Left forelimb (tissue), 1 donor: ENCODE measurements at places on chromosomes 6 and 20.

GRCh38 chr6:25550631-25551030, 101.4 kb upstream of the SCGN start:
- DNase-seq, result no peak

- no peak for DNase-seq
These were observed 6.1 kb upstream of the RWDD1 start for GRCh38 chr6:116564921-116565872.

DNA sequence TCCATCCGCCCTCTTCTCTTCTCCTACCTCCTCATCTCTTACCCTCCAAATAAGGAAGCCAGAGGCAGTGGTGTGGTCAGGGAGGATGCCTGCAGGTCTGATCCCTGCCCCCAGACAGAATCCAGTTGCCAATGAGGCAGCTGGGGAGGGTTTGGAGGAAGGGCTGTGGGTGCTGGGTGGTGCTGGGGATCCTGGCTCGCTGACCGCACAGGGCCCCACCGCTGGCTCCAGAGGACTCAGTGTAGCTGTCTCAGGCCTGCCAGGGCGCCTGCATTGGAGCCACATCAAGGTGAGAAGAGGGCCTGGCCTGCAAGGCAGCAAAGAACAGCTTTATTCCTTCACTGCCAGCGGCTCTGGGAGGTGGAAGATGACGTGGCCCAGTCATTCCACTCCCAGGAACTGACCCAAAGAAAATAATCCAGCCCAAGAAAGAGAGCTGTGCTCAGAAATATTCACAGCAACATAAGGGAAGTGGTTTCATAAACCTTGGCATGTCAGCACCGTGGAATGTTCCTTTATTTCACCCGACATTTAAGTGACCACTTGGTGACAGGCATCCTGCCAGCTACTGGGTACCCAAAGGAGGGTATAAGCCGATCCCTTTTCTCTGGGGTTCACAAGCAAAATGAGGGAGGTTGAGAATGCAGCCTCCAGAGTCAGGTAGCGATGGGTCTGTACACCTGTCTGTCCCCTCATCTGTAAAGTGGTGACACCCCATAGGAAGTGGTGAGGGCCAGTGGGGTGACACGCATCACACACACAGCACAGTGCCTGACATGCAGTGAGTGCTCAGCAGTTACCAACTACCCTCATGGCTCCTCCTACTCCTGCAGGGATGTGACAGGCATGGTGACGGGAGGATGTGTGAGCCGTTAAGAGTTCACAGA, 125.1 kb downstream of the SNX5 start:
- DNase-seq, result no peak

GRCh38 chr6:13485303-13485702, 2.1 kb downstream of the GFOD1 start:
- no peak for DNase-seq

- DNase-seq, result no peak
These were observed 98.8 kb downstream of the MANEA start for GRCh38 chr6:95676011-95676628.

DNA sequence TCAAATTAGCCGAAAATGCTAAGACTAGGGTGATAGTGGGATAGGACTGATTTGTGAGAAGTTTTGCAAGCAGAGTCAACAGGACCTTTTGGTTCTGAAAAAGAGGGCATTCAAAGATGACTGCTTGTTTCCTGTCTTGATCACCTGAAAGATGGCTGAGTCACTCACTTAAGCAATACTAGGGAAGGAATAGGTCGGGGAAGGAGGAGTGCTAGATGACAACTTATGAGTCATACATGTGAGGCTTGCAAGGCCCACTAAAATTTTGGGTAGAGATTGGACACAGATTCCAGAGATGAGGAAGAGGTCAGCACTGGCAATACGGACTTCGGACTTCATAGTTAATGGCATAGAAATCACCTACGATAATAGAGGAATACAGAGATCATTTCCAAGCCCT, 89.2 kb downstream of the FAM83B start:
- DNase-seq, result no peak

DNA sequence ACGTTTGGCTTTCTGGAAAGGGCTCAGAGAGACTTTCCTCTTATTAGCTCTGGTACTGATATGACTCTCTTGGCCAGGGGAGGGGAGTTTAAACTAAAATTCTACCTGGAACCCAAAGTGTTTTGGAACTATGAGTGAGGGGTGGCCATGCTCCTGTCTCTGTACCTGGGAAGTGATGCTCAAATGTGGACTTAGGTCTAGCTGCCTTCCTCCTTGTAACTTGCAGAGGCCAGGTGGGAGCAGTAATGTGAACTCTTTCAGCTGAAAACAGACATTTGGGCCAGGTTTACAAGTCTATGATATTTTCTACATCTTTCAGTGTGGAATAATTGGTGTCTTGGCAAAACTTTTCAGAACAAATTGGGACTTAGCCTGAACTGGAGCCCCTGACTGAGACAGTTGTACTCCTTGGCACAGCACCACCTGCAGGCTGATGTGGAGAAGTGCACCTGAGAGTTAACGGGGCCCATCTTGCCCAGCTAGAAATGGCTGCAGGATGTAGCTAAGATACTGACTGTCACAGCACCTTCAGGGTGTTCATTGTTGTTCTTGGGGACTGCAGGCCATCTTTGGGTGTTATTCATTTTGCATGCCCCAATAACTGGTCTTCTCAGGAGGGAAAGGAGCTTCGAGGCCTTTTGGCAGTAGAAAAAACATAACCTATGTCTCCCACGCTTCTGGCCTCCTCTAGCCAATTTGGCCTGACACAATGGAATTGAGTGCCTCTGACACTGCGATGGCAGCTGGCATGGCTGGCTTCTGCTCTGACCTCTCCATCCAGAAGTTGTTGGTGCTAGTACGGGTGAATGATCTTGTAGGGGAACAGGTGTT, 37.1 kb downstream of the CD109 start:
- peak; percentile 76 for DNase-seq

DNA sequence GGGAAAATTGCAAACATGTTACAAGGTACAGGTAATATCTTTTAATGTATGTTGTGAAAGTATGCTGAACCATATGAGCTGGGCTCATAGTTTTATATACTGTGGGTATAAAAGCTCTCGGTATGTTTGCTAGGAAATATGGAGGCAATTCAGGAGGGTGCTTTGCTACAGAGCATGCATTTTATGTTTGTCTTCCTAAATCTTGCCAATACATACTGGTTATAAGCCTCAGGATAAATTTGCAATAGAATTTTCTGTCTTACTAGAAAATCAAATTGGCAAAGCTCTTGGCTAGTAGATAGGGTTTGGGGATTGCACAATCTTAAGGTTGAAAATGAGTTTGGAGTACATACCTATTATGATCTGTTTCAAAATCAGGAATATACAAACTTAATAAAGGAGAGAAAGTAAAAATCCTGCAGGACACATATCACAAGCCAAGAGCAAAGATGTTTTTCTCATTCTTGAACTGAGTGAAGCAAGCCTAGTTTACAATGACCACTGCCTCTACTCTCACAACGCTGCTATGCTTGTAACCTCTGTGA, 751.2 kb downstream of the HDGFL1 start:
- DNase-seq, result no peak

DNA sequence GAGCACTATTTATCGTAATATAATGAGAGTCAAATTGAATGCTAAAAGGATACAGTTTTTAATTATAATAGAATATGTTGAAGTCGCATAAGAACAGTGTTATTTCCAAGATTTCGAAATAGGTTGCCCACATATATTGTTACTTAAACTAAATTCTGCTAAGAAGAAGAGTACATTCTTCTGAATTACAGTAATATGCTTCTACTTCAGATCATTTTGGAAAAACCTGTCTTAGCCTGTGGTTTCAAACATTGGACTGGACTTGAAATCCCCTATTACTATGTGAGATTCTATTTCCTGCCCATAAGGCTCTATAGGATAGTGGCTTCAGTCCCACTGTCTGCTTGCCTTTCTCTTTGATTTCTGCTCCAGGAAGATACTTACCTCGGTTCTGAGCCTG, 137.2 kb downstream of the B3GAT2 start:
- no peak for DNase-seq

GRCh38 chr6:91476000-91476399, 889.1 kb upstream of the MAP3K7 start:
- no peak for DNase-seq

DNA sequence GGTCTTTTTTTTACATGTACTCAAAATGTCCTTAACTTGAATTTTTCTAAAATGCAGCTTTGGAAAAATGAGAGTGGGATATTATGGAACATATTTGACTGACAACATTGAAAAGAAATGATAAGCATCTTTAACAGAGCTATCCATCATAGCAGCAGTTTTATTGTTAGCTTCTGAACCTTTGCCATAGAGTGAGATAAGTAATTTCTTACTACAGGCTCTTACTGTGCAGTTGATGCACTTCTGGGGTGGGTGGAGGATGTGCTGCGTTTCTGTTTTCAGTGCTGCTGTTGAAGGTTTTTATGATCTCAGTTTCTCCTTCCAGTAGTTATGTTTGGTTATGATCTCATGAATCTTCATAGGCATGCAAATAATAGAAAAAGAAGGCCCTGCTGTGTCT, 267.0 kb downstream of the TMEM242 start:
- no peak for DNase-seq

DNA sequence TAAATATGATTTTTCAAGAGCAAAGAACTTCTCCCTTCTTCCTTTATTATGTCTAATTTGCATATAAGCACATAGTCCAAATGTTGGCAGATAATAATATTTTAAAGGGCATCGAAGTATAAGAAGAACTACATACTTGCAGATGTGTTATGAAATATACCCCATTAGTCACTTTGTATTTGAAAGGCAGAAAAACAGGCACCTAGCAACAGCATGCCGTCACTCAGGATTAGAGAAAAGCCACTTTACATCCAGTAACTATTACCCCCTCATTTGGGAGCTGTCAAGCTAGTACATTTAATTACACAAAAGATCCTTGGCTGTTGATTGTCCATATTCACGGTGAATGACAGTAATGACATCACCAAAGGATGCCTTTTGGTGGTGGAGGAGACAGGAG, 99.3 kb upstream of the ARMC2 start:
- no peak for DNase-seq

- no peak for DNase-seq
These were observed 44.5 kb upstream of the STMND1 start for GRCh38 chr6:17057322-17057721.

- DNase-seq, result no peak
These were observed 54.8 kb downstream of the SNX9 start for GRCh38 chr6:157877573-157878438.

DNA sequence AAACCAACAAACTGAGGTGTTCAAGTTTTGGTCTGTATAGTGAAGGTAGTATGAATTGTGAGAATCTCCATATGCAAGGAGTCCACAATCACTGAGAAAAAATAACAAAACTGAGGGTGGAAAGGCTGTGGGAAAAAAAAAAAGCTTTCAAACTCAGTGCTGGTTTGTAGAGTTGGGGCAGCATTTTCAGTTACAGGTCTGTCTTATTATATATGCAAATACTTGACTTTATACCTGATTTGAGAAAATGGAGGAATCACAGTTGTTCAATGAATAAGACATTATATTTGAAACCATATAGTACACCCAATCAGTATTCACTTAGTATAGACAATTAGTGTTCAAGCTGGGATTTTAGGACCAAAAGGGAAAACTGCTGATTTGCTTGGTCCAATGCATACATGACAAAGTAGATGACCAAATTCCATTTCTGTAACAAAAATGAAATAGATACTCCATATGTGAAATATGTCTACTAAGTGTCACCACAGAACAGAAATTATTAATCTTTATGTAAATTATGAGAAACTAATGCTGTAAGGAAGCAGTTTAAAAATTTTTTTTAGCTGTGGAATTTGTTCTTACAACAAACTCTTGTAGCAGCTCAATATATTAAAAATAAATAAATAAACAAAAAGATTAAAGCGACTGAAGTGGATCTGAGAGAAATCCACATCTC, 187.7 kb downstream of the ASCC3 start:
- no peak for DNase-seq

DNA sequence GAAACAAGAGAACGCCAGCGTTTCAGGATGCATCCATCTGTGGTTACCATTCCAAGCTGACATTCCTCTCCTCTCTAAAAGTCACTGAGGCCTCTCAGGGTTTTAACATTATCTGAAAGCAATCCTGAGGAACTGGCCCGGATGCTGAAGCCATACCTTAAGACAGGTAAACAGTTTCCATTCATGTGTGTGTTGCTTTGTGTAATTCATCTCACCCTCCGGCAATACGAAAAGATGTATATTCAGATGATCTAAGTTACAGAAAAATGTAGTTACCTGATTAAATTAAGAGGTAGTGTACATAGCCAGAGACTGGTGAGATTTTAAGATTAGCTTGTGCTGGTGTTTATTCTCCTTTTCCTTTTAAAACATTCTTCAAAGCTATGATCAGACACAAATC, 68.4 kb upstream of the BACH2 start:
- no peak for DNase-seq

DNA sequence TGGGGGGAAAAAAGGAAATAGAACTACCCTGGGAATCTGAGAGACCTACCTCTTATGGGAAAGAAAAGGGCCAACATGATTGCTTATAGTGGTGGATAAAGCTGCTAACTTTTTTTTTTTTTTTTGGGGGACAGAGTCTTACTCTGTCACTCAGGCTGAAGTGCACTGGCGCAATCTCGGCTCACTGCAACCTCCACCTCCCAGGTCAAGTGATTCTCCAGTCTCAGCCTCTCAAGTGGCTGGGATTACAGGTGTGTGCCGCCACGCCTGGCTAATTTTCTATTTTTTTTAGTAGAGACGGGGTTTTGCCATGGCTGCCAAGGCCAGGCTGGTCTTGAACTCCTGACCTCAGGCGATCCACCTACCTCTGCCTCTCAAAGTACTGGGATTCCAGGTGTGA, 39.5 kb upstream of the TBC1D22B start:
- no peak for DNase-seq

GRCh38 chr6:109325400-109325801, 56.9 kb downstream of the CD164 start:
- DNase-seq, result no peak

- DNase-seq, result no peak
These were observed 154.9 kb upstream of the FERMT1 start for GRCh38 chr20:6277661-6278240.

- peak; percentile 98 for DNase-seq
These were observed at the start of gene LMBRD1 for GRCh38 chr6:69796642-69797390. Gene LMBRD1 (minus strand): TSS chr6:69797010. CDS start chr6:69796881, 129 bp downstream.

DNA sequence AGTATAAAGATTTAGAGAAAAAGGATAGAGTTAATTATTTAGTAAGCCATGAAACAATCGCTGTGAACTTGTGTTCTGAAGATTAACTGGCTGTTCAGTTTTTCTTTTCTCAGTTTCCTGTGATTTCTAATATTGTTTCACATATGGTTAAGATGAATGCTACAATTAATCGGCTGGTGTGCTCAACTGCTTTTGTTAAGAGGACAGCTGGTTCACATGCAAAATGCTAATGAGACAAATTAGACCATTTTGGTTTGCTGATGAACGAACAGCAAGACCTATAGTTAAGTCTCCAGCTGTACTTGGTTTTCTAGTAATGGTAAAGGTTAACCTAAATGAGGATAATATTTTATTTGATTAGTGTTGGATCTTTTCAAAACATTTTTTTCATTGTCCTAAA, 10.8 kb upstream of the NHSL1 start:
- no peak for DNase-seq

DNA sequence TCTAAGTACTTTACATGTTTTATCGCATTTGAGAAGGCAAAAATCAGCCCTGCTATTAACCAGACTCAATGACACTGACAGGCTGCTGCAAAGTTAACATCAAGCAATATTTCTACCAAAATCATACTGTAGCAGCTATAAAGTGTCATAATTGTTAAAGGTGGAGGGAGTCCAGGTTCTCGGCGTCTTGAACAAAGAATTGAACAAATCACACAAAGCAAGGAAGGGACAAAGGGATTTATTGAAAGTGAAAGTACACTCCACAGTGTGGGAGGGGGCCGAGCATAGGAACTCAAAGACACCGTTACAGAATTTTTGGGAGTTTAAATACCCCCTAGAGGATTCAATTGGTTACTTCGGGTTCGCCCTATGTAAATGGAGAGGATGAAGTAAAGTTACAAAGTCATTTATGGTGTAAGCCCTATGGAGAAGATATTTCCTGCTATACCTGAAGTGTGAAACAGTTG, 12.9 kb upstream of the ZNF391 start:
- no peak for DNase-seq
